ENCODE measurements at places on chromosomes 4 and X.
A peak's percentile ranks its signal among the peaks of the same experiment; 100 is the strongest.

DNA sequence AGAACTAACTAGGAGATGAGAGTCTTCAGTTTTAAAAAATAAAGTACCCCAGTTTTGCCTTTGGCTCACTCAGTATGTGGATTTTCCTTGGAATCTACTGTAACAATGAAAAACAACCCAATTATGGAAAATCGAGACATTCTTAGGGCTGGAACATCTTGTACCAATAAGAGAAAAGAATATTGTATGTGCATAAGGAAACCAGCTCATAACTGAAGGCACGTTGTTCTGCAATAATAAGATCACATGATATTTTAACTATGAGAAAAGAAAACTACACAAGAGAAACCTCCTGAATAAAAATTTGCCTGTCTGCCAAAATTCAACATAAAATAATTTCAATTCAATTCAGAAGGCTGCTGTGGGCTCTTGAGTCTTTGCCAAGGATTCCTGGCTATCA is 261.8 kb upstream of the EDNRA start:
- no peak for DNase-seq

DNA sequence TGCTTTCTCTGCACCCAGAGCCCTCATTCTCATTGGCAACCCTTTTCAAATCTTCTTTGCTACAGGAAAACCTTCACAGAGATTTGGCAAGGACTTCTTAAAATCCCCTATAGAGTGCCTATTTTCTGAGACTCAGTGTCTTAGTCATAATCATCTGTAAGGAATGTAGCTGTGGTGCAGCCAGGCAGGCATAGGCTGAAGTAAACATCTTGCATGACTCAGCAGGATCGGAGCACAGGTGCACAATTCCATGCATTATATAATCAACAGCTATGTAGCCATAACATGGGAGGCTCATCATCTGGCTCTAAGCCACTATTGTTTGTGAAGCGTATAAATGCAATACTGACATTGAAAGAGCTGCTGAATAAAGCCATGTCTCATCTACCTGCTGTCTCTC is 368.8 kb downstream of the MAGEE1 start:
- DNase-seq, result no peak

DNA sequence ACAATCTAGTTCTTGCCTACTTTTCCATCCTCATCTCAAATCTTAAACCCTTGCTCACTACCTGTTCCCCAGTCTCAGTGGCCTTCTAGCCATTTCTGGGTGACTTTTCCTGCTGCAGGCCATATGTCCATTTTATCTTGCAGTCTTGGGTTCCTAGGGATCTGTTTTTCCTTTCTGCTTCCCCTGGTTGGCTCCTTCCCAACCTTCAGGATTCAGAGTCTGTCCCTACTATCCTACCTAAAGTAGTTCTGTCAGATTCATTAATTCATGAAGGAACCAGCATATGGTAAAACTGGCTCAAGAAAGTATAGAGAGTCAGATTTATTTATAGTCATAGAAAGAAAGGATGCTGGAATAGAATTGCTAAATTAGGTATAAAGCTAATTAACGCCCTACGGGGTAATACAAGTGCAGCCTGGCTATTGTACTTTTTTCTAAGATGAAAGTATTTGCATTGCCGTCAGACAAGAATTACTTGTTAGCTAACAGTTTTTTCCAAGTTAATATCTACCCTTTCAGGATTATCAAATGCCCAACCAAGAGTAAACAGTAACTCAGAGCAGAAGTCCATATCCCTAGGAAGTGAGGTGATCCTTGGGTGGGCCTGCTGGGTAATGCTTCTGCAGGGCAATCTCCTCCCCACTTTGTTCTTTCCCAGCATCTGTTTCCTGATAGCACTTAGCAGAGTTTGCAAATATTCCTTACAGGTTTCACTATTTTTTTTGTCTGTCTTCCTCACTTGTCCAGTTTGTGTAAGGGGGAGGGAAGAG is 63.6 kb downstream of the REPS2 start:
- no peak for DNase-seq

DNA sequence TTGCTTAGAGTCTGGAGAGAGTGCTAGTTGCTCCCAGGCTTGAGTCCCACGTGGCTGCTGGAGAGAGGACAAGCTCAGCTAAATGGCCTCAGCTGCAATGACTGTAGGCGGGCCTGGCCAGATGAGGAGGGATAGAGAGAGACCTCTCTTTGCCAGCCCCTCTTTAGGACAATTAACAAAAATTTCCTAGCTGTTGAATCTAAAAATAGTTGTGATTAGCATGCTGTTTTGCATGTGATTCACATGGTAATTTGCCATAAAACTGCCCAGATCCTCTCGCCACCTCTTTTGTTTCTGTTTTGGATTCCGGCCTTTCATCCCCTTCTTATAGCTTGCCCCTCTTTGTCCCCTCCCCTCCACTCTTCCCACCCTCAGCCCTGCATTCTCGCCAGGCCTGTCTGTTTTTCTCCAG is 28.9 kb upstream of the PRPS1 start:
- DNase-seq, result no peak

- no peak for DNase-seq
Measured at GRCh38 chrX:103417370-103417769, 41.0 kb downstream of the BEX3 start.

DNA sequence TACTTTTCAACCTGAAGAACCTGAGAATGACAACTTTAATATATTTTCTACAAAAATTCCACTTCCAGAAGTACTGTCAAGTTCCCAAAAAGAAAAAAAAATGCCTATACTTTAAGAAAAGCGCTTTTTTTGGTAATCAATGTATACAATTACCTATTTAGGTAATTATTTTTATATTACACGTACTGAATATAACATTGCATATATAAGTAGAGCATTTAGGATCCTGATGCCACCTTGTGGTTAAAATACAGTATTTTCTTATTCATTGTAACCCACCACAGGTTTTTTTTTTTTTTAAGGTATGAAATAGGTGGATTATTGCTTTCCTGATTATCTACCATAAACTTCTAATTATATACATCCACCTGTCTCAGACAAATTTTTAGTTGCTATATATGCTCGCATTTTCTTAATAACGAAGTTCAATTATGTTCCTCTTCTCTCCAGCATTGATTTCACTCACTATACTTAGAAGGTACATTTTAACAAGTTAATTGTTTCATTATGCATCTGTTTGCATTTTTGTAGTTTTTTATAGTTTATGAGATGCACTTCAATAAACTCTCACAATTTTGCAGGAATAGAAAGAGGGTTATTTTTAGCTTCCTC is 5.2 kb downstream of the MAP9 start:
- DNase-seq, result no peak

DNA sequence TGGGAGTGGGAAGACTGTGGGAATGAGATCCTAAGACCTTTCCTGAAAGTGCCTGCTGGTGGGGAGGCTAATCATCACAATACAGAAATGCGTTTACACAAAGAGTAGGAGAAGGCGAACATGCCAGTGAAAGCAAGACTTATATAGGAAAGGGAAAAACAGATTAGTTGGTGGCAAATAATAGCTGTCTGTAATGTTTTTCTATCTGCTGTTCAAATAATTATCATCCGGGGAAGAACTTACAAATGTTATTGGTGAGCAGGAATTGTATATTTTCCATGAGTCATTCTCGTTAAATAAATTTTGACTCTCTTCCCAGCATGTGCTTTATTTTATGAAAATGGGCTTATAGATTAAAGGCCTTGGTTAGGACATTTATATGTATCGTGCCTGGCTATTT is 196.5 kb downstream of the ARHGAP10 start:
- no peak for DNase-seq

DNA sequence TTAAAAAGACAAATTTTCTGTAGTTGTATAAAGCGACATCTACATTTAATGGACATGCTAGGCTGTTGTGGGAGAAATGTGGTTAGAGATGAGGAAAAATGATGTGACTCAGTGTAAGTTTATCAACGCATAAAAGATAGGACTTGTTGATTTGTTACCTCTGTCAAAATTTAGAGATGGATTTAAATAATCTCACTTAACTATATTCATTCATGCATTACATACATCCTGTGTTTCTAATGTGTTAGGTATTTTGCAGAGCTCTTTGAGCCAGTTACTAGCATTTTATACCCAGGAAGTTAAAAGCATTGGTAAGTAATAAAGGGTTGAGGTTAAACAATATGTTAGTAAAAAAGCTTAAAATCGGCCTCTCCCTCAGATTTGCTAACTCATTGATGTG is 34.3 kb downstream of the METAP1 start:
- no peak for DNase-seq

- DNase-seq, result no peak
Measured at GRCh38 chr4:181077341-181077740, 1165.9 kb upstream of the TENM3 start.

- DNase-seq, result no peak
Measured at GRCh38 chr4:3266076-3266475, 17.1 kb downstream of the MSANTD1 start.

- peak; percentile 50 for DNase-seq
Measured at GRCh38 chrX:112687189-112687691, 7.5 kb upstream of the LHFPL1 start.
